ENCODE measurements at places on chromosomes 3 and 15.

- no peak for DNase-seq
Observed at GRCh38 chr3:182491577-182491976, 301.7 kb upstream of the ATP11B start.

- no peak for DNase-seq
Observed at GRCh38 chr3:59052803-59053411, 3.1 kb upstream of the CFAP20DC start.

GRCh38 chr3:123419181-123419849, 29.6 kb downstream of the ADCY5 start:
- no peak for DNase-seq

GRCh38 chr3:98501270-98501669, 3.8 kb downstream of the OR5K2 start:
- no peak for DNase-seq

GRCh38 chr3:144109944-144110343, 138.3 kb downstream of the DIPK2A start:
- no peak for DNase-seq

GRCh38 chr15:60745469-60746061, 266.6 kb upstream of the ICE2 start:
- no peak for DNase-seq

DNA sequence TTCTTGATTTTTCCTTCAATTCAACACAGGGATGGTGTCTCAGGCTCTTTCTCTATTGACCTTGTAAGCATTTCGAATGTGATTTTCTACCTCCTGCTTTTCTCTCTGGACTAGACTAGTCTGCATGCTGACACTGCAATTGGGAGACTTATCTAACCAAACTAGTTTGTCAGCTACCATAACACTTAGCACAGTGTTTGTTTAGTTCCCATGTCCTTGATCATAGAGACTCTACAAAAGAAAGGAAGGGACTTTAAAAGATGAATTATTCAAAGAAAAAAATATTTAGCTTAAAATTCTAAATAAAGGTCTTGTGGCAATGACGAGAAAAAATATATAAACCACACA, 407.0 kb downstream of the ERC2 start:
- no peak for DNase-seq

DNA sequence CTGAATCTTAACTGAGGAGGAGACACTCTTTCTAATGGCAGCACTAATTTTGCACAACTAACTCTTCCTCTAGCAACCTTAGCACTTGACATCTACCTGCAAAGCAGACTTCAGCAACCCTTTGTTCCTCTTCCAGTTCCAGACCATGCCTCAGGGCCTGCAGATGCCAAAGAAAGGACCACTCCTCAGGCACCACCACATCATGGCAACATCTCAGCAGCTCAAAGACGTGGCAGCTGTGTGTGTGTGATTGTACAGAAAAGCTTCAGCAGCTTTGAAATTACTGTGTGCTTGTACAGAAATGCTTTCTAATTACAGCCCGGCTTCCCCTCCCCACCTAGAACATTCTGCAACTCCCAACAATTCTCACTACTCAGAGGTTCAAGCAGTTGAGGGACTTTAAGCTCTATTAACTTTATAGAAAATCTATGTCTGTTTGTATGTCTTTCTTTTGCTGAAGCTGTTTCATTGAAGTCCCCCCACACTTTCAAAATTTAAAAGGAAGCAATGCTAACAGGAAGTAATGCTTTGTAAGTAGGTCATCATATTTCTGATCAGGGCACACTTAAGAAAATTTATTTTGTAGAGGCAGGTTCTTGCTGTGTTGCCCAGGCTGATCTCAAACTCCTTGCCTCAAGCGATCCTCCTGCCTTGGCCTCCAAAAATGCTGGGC, 115.2 kb downstream of the CD47 start:
- no peak for DNase-seq

- no peak for DNase-seq
Observed at GRCh38 chr3:175346573-175347356, 487.6 kb downstream of the NAALADL2 start.

DNA sequence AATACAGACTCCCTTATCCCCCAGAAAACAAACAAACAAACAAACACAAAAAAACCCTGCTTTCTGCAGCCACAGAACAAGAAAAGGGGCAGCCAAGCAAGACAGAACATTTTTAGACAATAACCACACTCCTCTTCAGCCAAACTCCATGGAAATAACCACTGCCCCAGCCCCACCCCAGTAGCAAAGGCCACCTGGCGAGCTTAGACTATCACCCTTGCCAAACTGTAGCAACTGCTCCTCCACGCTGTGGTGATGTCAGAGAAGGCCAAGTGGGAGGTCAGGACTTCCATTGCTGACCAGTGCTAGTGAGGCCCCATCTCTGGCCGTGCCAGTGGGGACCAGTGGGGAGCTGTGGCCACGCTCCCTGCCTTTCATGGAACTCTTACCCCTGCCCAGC, 60.3 kb upstream of the CHRNA7 start:
- no peak for DNase-seq

- DNase-seq: no peak
Observed at GRCh38 chr15:101664303-101664913, 12.2 kb upstream of the TM2D3 start.

DNA sequence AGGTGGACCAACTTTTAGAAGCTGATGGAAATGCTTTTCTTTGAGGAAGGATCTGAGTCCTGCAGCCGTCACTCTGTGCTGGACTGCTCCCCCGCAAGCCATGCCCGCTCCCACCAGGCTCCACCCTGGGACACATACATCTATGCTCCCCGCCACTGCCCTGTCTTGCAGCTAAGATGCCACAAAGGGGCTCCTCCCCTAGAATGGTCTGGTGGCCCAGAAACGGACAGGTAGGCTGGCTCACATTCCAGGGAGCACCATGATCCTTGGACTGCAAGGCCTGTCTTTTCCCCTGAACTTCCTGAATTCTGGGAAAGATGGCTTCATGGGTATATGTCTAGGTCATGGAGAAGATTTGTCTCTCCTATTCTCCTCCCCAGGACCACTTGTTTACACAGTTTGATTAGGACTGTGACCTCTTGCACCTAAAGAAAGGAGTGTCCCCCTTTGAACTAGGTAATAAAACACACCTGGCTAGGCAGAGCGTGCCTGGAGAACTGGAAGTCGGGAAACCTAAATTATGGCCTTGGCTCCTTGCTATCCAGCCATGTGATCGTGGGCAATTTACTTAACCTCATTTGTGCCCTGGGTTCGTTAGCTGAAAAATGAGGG, 220.9 kb upstream of the BHLHE40 start:
- no peak for DNase-seq

DNA sequence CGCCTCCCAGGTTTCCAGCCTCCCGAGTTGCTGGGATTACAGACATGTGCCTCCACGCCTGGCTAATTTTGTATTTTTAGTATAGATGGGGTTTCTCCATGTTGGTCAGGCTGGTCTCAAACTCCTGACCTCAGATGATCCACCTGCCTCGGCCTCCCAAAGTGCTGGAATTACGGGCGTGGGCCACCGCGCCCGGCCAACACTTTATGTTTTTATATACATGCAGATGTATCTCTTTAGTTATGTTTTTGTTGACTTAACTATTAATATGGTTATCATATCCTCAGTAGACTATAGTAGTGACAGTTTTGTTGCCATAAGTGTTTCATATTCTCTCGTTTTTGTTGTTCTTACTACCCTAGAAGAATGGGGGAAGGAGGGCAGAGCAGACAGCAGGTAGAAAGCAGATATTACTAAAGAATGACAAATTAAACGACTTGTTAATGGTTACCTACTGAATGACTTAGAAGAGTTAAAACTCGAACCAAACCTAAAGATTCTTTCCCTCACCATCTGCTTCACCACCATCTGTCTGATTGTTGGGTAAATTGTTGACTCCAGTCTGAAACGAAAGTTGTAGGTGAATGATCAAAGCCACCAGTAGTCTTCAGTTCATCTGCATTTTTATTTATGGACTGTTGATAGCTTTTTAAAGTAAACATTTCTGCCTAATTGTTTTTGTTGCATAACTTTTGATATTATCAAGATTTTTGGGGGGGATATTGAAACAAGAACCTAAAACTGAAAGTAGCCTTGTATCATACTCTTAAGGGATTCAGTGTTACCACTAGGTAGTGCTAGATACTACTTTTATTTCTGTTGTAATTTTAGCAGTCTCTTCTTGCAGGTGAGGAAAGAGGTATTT, 89.3 kb downstream of the RASA2 start:
- DNase-seq: no peak

DNA sequence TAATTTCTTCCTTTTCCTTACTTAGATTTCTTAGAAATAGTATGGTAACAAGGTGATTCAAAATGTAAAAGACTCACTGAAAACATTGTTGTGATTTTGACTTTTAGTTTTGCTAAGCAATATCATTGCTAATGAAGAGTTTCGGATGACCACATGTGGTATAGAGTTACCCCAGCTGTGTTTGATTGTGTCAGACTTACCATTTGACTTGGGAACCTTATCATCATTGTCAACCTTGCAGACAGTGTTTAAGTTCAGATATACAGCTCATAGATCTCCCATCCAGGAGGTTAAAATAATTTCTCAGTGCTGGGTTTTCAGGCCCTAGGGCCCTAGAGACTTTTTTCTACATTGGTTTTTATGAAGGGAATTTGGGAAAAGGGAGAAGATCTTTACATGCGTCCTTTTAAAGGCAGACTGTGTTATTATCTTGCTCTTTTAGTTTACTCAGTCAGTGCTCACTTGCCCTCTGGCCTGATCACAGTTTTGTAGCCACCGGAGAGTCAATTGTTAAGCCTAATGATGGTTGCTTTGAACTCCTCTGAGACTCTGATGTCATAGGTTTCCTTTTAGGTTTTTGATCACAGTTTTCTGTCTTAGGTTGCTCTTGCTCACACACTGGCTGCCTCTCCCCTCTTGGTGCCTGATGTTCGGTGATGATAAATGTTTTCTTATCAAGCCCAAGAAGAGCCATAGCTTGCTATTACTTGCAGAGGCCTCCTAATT, 133.5 kb upstream of the ZPLD1 start:
- no peak for DNase-seq

DNA sequence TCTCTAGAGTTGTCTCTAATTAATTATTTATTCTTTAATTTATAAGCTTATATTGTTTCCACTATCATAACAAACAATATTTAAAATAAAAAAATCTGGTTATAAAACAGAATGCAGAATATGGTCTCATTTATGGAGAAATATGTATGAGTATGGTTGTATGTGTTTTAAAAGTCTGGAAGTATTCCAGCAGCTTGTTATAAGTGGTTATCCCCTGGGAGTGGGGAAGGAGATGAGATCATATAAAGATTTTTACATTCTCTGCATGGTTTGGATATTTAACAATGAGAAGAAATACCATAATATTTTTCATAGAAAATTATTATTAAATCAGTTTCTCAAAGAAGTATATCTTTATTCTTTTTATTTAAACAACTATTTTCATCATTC, 135.4 kb upstream of the MB21D2 start:
- DNase-seq: no peak

- no peak for DNase-seq
Observed at GRCh38 chr3:72161881-72162595, 377.1 kb upstream of the PROK2 start.

GRCh38 chr3:133938770-133939462, 43.2 kb upstream of the RAB6B start:
- DNase-seq: no peak

DNA sequence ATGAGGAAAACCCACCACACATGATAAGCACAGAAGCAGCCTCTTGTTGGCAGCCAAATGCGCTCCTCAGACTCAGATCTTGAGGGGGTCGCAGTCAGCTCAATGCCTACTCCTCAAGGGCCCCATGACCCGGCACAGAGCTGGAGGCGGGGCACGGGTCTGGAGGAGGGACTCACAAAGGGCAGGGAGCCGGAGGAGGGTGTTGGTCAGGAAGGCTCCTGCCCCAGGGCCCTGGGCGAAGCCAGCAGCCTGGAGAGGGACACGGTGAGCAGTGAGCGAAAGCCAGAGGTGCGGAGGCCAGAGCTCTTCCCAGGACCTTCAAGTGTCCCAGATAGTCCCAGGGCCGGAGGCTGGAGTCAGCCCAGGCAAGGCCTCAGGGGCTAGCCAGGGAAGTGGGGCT, 9.8 kb downstream of the CACNA2D2 start:
- DNase-seq: no peak

All from activated CD4-positive, alpha-beta T cell treated with anti-CD3 and anti-CD28 coated beads for 24 hours (primary cell).